ENCODE measurements at places on chromosomes 2 and 18.
A peak's percentile ranks its signal among the peaks of the same experiment; 100 is the strongest.

GRCh38 chr2:192377173-192377572 is 182.4 kb upstream of the TMEFF2 start:
- DNase-seq = no peak

DNA sequence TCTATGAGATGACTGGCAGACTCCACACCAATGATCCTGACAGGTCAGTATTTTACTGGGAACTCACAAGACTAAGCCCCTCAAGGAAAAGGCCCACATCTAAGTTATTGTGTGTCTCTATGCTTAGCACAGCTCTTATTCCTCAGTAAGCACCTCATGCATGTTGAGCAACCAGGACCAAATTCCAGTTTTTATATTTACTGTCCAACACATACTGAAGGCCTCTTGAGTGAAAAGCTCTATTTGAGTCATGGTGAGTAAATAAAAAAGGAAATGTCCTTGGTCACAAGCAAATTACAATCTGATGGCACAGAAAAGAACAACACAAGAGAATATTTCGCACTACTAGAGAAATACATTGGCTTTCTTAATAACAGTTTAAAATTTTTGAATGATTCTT is 87.9 kb upstream of the ETAA1 start:
- no peak for DNase-seq

DNA sequence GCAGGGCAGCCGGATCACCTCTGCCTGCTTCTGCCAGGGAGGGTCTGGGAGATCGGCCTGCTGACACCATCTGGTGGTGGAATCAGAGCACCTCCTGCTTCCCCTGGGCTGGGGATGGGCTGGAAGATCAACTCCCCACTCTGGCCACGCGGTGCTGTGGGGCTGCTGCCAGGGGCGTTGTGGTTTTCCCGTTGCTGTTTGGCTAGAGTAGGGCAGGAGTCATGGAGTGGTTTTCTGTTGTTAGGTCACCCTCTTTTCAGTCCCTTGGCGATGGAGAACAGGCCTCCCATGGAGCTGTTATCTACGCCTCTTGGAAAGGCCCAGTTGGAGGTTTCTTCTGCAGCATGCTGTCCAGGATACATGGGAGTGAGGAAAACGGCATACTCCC is 15.2 kb downstream of the BCL2L11 start:
- DNase-seq = no peak

GRCh38 chr2:46982351-46983064 is 66.9 kb upstream of the MCFD2 start:
- no peak for DNase-seq

- no peak for DNase-seq
These were observed 796 bp downstream of the MYO1B start for GRCh38 chr2:191245869-191246531.

DNA sequence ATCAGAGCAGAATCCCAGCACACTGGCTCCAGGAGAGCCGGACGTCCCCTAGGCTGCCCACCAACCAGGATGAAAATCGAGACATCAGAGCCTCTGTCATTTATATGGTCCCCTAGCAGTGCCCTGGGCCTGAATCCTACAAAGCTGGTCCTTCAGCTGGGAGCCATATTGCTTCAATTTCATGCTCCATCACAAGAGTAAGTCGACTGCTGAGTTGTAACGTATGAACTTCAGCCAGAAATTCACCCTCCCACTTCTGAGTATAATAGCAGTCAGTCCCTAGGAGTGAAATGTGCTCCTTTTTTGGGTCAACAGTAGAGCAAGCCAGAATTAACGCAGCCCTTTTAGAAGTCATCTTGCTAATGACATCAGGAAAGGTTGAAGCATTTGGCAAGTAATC is 126.4 kb downstream of the CCBE1 start:
- DNase-seq = no peak

GRCh38 chr2:197254776-197255530 is 55.6 kb downstream of the ANKRD44 start:
- DNase-seq = no peak

- no peak for DNase-seq
These were observed 570.5 kb downstream of the TDRD15 start for GRCh38 chr2:21694079-21694878.

DNA sequence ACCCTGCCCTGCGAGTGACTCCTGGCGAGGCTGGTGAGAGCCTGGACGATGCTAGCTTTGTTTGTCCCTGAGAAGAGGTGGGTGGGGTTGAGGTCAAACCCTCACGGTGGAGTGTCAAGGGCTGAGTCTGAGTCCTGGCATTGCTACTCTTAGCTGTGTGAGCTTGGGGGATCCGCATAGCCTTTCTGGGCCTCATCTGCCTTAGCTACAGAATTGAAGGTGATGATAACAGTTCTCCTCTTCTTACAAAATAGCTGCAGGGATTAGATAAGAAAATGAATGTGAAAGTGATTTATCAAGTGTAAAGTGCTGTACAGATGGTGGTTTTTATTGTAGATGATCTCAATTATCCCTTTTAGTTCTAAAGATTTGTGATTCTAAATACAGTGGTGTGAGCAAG is 144.6 kb downstream of the LPIN1 start:
- DNase-seq = no peak

DNA sequence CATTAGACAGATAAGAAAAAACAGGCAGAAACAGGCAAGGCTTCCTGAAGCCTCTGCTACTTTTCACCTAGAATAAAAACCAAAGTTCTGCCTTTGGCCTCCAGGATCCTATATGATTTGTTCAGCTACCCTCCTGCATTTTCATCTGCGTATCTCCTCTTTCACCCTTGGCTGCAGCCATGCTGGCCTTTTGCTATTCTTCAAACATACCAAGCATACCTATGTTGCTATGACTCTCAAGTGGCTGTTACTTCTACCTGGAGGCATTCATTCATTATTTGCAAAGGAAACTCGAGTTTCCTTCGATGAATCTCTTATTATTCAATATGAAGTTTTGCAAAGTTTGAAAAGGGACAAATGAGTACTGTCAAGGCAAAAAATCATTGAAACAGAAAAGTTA is 106.4 kb upstream of the HNMT start:
- DNase-seq = no peak

- DNase-seq = no peak
These were observed 57.7 kb downstream of the ODC1 start for GRCh38 chr2:10390369-10390801.

DNA sequence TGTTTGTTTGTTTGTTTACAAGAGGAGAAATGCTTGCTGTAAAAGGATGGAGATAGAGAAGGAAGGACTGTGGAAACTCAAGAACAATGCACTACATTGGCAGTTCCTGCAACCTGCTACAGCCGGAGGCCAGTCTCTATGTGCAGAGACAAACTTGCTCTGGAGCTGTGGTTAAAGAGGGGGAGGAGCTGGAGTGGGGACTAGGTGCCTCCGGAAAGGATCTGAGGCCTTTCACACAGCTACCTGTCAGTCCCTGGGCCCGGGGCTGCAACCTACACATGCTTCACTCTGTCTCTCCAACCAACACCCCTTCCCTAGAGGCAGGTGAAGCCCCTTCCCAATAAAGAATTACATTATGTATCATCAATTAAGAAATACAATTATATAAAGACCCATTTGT is 1234.0 kb upstream of the ZEB2 start:
- DNase-seq = no peak

- no peak for DNase-seq
These were observed 19.6 kb upstream of the EPAS1 start for GRCh38 chr2:46277431-46278190.

- no peak for DNase-seq
These were observed 312.2 kb downstream of the LRATD1 start for GRCh38 chr2:14944562-14945346.

DNA sequence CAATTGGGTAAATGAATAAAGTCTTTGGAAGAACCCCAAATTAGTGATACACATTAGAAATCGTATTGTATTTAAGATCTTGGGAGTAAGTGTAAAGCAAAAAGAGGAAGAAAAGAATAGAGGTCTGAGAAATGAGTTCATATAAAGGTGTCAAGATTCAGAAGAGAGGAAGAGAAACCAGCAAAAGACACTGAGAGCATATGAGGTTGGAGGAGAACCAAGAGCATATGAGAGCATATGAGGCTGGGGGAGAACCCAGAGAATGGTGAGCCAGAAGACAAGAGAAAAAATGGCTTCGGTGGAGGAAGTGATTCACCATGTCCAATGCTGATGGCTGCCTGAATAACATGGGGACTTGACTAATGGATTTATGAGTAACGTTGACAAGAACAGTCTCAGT is 620.1 kb upstream of the GCFC2 start:
- DNase-seq = no peak

GRCh38 chr18:26458526-26459232 is 89.7 kb downstream of the KCTD1 start:
- DNase-seq = no peak

DNA sequence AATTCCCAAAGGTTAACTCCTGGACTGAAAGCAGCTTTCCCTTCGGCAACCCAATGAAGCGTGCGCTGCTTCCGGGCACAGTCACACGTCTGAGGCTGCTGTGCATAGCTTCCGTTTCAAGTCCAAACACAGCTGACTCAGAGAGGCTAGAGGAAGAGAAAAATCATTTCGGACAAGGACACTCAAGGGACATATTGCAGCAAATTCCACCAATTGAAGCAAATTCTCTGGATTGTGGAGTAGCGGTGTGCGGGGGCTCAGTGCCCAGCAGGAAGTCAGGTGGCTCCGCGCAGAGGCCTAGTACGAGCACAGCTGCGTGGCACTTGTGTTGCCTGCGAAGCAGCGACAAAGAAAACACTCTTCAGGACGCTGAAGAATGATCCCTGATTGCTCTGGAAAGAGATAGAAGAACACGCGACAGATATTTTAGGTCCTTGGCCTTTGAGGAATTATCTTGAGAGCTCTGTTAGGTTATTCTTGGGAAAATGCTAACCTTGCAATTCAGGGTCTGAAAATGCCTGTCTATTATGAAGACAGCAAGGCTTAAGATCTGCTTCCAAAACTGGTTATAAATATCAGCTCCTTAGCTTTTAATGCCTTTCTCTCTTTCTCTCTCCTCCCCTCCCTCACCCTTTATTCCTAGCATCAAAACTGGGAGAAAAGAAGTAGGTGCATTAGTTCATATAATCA is 352.6 kb upstream of the DLGAP1 start:
- no peak for DNase-seq

DNA sequence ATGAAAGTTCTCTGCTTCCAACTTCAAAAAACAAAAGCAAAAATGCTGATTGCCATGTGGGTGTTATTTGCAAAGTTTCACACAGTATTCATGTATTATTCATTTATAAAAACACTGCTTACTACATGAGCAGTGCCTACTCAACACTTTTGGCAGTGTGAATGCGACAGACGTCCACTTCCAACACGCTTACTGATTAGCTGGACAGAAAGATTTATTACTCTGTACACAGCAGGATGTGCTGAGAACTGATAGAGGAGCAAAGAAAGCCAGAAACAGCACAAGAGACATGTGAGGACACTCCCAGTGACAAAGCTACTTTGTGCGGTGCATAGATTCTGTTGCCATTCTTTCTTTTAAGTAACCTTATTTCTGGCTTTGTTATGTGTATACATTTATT is 258.8 kb downstream of the DLGAP1 start:
- DNase-seq = no peak

DNA sequence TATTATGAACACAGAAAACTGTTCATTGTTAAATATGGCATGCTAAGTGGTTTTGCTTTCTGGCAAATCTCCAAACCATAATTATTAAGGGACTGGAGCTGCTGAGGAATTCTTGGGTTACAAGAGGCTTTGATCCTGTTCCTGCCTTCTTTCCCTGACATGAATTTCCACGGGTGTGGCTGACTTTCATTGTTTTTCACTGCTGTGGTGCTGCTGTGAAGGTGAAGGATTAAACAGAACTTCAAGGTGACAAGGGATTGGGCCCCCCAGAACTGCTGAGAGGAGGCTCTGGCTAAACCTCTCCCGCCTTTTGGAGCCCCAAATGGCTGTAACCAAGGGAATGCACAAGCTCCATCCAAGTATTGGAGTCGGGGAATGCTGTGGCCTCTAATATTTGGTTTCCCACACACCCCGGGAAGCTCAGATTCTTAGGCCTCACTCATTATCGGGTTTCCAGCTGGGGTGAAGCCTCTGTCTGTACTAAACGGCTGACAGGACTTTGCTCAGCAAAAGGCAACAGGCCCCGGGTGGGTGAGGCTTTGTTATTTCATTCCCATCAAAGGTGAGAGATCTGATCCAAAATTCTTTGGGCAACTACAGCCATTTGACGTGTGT is 29.0 kb upstream of the ZFP36L2 start:
- no peak for DNase-seq

DNA sequence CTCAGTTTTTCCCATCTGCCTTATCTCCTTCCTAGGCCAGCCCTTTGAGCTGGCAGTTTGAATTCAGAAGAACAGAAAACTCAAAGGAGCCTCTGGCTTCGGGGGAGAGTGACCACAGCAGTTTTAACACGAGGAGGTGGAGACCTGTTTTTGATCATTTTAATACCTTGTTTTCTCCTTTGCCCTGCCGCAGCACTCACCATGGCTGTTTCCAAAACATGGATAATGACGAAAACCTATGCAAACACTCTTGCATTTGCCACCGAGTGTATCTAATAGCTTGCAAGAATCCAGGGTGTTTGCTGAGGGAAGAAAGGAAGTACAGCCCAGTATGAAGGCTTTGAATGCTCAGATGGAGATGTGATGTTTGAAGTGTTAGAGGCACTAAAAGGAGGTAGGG is 167.1 kb downstream of the PRKCE start:
- no peak for DNase-seq

- DNase-seq = peak; percentile 91
These were observed 46.1 kb upstream of the PTMA start for GRCh38 chr2:231662028-231662810.

- DNase-seq = no peak
These were observed 51.9 kb upstream of the RMDN2 start for GRCh38 chr2:37873229-37873628.

DNA sequence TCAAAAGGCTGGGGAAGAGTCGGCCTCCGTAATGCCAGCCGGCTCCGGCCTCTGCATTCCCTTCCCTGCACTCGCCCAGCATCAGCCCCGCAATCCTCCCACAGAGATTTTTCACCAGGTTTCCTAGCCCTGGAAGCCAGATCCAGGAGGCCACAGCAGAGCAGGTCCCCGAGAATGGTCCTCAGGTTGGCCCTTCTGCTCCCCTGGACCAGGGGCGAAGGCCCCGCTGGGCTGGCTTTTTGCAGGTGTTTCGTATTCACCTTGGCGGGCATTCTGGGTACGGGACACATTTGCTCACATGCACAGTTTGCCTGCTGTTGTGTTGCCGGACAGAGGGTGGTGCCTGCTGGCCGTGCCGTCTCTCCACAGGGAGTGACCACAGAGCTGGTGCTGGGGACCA is 309.5 kb downstream of the NDUFA10 start:
- no peak for DNase-seq

GRCh38 chr2:52036024-52036423 is 1004.1 kb upstream of the NRXN1 start:
- DNase-seq = no peak
